ENCODE measurements at places on chromosomes 1 and 21.

DNA sequence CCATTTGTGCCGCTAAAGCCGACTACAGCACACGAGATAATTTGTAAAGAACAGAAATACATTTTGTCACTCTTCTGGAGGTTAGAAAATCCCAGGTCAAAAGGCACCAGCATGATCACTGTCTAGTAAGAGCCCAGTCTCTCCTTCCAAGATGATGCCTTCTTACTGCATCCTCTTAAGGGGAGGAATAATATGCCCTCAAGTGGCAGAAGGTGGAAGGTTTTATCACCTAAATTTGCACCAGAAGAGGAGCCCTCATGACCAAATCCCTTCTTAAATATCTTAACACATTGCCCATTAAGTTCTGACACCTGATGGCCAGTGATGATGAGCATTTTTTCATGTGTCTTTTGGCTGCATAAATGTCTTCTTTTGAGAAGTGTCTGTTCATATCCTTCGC lies 326.7 kb upstream of the RGS18 start:
- no peak for DNase-seq

GRCh38 chr21:39386194-39386593 lies 37.3 kb upstream of the HMGN1 start:
- DNase-seq = no peak

GRCh38 chr1:214862421-214862820 lies 220.1 kb upstream of the KCNK2 start:
- DNase-seq = no peak

DNA sequence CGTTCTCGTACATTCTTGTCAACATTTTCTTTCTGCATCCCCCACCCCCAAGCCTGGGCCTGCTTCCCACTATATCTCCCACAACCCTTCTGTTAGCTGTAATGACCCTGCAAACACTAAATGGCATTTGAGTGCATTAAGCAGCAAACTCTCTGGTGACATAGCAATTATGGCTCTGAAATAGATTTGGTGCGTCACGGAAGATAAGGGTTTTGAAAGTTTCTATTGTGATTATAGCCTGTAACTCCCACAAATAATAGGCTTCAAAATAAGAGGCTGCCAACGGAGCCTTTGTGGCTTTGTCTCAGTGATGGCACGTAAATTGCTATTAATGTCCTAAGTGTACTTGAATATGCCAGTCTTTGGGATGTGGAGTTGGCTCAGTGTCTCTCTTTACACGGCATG lies 277.6 kb downstream of the PBX1 start:
- no peak for DNase-seq

- no peak for DNase-seq
These were observed 9.0 kb downstream of the GON4L start for GRCh38 chr1:155847823-155848529.

GRCh38 chr1:232968965-232969364 lies 18.6 kb downstream of the NTPCR start:
- no peak for DNase-seq

GRCh38 chr1:89484092-89485038 lies 40.3 kb upstream of the LRRC8B start:
- no peak for DNase-seq

DNA sequence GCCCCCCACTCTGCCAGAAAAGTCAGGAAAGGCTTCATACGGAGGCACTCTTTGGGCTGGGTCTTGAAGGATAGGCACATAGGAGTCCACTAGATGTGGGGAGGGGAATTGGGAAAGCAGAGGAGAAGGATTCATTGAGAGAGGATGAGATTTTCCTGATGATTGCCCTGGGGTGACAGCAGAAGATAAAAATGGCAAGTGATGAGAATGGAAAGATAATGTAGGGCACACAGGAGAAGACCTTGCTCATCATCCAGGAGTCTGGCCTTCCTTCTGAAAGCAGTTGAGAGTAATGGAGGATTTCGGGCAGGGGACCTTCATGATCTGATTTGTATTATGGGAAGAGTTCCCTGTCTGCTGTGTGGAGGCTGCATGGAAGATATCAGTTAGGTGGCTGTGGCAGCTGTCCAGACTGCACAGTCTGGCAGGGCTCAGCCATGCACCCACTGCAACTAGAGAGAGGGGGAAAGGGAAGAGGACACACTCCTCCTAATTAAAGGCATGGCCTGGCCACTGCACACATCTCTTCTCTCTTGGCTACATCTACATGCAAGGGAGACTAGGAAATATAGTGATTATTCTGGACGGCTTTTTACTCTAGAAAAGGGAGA lies 9.6 kb upstream of the FABP3 start:
- DNase-seq = no peak

GRCh38 chr1:226634166-226634588 lies 85.6 kb downstream of the STUM start:
- peak; percentile 59 for DNase-seq

GRCh38 chr1:245765230-245766000 lies 610.6 kb downstream of the KIF26B start:
- no peak for DNase-seq

DNA sequence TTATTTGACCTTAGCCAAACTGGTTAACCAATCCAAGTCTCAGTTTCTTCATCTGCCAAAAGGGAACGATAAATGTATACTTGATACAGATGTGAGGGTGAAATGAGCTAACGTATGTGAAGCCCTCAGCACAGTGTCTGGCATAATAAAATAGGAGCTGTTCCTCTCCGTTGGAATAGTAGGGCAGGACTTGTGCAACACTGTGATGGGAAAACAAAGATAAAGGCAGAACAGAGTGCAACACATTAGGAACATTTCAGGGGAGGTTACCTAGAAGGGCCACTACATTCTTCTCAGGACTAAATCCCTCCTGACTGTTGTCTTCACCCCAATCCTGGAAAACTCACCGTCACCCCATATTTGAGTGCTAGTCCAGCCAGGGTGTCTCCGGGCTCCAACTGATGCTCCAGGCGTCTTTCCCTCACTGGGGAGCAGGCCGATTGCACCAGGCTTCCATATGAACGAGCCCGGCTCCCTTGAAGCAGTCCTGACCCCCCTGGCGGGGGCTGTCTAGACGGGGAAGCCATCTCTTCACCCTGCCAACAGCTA lies 896 bp downstream of the LYSMD1 start:
- no peak for DNase-seq

DNA sequence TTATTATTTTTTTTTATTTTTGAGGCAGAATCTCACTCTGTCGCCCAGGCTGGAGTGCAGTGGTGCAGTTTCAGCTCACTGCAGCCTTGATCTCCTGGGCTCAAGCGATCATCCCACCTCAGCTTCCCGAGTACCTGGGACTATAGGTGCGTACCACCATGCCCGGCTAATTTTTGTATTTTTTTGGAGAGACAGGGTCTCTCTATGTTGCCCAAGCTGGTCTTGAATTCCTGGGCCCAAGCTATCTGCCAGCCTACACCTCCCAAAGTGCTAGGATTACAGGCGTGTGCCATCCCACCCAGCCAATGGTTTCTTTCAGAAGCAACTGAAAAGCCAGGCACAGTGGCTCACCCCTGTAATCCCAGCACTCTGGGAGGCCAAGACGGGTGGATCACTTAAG lies 2.3 kb downstream of the KRTCAP2 start:
- no peak for DNase-seq

DNA sequence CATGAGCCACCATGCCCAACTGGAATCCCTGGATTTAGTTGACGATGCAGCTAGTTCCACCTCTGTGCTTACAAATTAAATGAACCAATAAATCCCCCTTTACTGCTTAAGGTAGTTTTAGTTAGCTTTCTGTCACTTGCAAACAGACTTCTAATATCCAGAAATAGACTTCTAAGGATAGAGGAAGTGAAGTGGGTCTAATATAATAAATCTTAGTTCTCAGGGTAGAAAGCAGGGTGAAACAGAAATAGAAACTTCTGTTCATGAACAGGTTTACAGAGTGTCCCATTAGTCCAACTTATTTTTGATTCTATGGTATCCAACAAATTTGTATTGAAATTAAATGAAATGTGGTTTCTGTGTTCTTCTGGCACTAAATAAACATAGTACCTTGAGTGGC lies 20.1 kb downstream of the BCAS2 start:
- no peak for DNase-seq

DNA sequence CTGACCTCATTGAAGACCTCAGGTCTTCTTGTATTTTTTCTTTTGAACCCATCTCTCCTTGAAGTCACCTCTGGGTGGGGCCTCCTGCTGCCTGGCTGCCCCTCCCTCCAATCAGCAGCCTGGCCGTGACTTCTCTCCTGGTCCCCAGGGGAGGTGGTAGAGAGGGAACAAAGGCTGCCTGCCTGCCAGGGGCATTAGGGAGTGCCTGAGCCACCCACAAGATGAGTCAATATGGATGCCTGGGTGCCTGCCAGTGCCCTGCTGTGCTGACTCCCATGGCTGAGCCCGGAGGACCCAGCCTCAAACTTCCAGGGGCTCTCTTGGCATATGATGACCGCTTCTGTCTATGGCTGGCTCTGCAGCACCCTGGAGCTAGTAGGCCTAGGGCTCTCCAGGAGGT lies 5.3 kb upstream of the CDCP2 start:
- no peak for DNase-seq

DNA sequence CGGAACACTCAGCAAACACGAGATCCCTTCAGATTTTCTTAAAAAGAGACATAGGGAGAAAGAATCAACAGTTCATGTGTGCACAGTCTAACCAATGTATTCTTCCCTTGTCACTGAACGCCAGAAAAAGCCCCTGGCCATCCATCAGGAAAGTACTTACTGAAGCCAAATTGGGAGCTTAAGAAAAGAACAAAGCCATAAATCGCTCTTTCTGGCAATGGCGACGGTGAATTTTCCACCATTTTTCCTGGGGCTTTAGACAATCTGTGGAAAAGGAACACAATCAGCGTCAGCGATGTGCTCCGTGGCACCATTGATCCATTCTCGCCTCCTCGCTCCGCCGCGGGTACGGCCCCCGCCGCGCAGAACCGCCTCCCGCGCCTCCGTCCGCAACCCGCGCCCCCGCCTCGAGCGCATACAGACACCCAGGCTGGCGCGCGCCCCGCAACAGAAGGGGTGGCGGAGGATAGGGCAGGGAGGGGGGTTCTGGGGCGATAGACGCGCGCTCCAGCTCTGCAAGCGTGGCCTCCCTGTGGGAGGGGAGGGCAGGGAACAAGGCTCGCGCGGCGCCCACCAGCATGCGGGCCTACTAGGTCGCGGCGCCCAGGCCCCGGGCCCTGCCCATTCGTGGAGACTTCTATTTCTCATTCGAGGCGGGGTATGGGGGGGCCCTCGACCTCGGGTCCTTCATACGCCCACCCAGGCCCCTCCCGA lies 440 bp downstream of the PIGP start:
- DNase-seq = peak; percentile 64

DNA sequence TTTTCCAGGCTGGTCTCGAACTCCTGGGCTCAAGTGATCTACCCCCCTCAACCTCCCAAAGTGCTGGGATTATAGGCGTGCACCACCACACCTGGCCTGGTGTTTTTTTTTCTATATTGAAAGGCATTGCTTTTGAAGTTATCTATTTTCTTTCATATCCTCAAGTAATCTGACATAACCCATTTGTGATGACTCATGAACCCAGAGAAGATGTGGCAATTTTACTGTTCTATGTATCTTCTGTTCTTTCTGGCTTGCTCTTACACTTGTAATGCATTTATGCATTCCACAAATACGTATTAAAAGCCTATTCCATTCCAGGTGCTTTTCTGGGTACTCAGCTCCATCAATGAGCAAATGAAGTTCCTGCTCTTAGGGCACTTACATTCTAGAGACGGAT lies 29.9 kb upstream of the ERRFI1 start:
- DNase-seq = no peak

GRCh38 chr21:34630536-34631143 lies 15.7 kb upstream of the RCAN1 start:
- no peak for DNase-seq

GRCh38 chr1:217626321-217626720 lies 4.6 kb downstream of the GPATCH2 start:
- DNase-seq = no peak

GRCh38 chr1:90718411-90719329 lies 1.6 kb upstream of the BARHL2 start:
- DNase-seq = no peak

DNA sequence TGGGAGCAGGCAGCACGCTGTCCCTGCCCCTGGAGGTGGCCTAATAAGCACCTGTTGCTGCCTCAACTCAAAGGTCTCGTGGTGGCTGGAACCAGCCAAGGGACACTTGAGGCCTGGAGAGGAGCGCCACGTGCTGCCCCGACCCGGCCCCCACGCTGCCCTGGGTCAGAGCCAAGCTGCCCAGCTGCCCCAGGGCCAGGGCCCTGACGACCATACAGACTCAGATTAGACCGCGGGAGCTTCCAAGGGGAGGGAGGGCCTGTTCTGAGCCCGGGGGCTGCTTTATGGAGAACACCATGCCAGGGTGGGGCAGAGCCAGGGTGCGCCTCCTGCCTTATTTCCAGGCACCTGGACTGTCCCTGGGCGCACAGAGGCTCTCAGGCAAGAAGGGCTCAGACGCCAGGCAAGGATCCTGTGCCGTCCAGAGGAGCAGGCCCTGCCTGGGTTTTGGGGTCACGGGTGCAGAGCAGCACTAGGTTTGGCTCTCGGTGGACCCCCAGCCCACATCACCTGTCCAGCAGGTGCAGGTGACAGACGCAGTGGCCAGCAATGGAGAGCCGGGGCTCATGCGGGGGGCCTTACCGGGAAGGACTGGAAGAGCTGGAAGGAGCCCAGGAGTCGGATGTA lies 18.6 kb downstream of the KRTAP10-1 start:
- no peak for DNase-seq

DNA sequence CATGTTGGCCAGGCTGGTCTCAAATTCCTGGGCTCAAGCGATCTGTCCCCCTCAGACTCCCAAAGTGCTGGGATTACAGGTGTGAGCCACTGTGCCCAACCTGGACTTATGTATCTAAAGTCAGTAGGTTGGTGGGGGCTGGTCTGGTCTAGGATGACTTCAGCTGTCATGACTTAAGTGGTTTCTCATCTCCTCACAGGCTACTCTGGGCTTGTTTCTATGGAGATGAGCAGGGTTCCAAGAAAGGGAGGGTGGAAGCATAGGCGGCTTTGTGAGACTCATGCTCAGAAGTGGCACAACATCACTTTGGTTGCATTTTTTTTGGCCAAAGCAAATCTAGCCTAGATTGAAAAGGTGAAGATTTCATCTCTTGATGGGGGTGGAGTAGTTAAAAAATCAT lies 115.9 kb upstream of the IVNS1ABP start:
- no peak for DNase-seq
